ENCODE measurements at places on chromosomes 3 and 15. TPM values are rescaled to one million over a fixed set of nuclear protein-coding genes. Genes with fewer than 3 reads are reported as not detected.

MFN1 gene
- total RNA-seq = 60.4 TPM

GOLGA8S gene
- total RNA-seq = 0.44 TPM

TMEM108 gene
- 3.7 TPM for total RNA-seq

GRK7 gene
- not detected for total RNA-seq

MPI gene
- 30.1 TPM for total RNA-seq

NRG4 gene
- total RNA-seq = not detected

SI gene
- total RNA-seq = not detected

DOCK3 gene
- 0.24 TPM for total RNA-seq

UCN2 gene
- total RNA-seq = 0.81 TPM

GOLGA6B gene
- not detected for total RNA-seq

MUSTN1 gene
- 6.2 TPM for total RNA-seq

CHST13 gene
- total RNA-seq = not detected

Data from osteocyte (in vitro differentiated cells).